ENCODE measurements at places on chromosomes 16 and 17.
A peak's percentile ranks its signal among the peaks of the same experiment; 100 is the strongest.

DNA sequence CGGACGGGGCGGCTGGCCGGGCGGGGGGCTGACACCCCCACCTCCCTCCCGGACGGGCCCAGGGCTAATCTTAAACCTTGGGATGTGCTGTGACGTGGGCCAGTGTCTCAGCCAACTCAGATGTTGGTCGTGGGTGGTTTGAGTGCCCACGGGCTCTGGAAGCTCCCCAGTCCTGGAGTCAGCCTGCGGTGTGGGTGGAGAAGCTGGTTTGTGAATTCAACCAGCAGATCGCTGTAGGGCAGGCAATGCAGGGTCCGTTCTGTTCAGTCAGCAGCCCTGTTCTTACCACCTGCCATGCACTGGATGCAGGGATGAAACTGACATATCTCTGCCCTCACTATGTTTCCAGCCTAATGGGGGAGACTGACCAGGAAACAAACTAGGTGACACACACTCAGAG lies 8.0 kb upstream of the ZNF500 start:
- no peaks in the 10 kb centered on the region for H3K4me1 ChIP-seq
- no peaks in the 10 kb centered on the region for H3K27me3 ChIP-seq
- no peak overlapping the region for H3K27ac ChIP-seq
- H3K4me3 ChIP-seq, result no peak overlapping the region
- no peaks in the 10 kb centered on the region for H3K36me3 ChIP-seq
- DNase-seq, result no peak

DNA sequence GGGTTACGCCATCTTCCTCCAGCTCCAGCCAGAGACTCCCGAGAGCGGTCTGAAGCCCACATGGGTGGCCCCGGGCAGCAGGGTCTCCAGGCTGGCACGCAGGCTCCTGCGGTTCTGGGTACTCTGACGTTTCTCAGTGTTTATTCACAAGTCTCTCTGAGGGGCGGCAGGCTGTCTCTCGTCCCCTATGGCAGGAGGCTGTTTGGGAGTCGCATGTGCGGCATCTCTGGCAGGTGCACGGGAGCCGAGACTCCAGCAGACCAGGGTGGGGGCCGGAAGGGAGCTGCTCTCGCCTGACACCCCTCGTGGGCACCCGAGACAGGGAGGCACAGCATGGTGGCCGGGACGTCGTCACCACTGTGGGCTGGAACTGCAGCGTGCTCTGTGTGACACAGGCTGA lies 48.1 kb downstream of the ZNF778 start:
- H3K27me3 ChIP-seq, result no peaks in the 10 kb centered on the region
- peaks cover 8% of the 10 kb centered on the region for H3K4me1 ChIP-seq
- no peak overlapping the region for H3K4me3 ChIP-seq
- DNase-seq, result no peak

DNA sequence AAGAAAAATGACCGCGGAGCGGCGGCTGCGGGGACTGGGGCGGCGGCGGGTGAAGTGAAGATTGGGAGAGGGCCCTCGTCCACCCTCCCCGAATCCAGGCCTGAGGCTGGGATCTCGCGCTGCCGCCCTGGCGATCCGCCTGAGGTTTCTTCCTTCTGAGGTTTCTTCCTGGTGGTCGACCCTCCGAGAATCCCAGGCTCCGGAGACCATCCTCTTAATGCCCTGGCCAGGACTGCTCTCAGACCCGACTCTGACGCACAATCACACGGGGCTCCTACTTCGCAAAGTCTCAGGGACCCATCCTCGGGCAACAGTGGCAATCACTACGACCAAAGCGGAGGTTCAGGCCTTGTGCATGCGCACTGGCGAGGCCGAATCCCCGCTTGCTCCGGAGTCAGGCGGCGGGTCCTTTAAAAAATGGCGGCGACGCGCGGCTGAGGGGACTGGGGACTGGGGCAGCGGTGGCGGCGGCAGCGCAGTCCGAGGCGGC lies 18.0 kb upstream of the KCNJ18 start:
- H3K4me1 ChIP-seq, result no peaks in the 10 kb centered on the region
- no peak overlapping the region for H3K27ac ChIP-seq
- no peak overlapping the region for H3K4me3 ChIP-seq
- no peaks in the 10 kb centered on the region for H3K27me3 ChIP-seq
- H3K36me3 ChIP-seq, result no peaks in the 10 kb centered on the region

DNA sequence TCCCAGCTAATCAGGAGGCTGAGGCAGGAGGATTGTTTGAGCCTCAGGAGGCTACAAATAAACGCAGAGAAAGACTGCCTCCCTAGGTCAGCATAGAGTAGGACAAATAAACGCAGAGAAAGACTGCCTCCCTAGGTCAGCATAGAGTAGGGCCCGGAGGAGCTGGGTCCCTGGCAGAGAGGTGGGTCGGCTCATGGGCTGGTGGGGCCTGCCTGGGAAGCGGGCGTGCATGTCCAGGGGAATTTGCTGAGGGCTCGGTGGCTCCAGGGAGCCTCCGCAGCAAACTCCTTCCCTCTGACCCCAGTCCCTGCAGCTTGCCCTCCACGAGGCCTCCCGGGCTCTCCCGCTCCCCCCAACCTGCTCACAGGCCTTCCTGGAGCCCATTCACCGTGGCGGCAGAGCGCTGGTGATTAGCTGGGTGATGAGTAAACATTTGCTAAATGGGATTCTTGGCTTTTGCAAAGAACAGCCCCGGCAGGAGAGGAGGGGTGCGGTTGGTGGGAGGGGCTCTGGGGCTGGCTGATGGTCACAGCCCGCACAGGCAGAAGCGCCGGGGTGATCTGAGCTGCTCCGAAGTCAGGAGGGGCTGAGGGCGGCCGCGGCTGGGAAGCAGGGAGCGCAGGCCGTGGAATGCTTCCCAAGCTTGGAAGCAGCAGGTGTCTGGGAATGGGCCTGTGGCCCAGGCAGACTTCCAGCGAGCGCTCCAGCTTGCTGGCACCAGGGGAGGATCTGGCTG lies 93.1 kb downstream of the RTN4RL1 start:
- no peaks in the 10 kb centered on the region for H3K27me3 ChIP-seq
- H3K36me3 ChIP-seq, result no peaks in the 10 kb centered on the region
- no peak overlapping the region for H3K27ac ChIP-seq
- no peaks in the 10 kb centered on the region for H3K4me1 ChIP-seq
- H3K4me3 ChIP-seq, result no peak overlapping the region

- H3K27ac ChIP-seq, result no peak overlapping the region
- no peak overlapping the region for H3K4me3 ChIP-seq
Measured at GRCh38 chr16:65117811-65118448, 3.9 kb downstream of the CDH11 start.

DNA sequence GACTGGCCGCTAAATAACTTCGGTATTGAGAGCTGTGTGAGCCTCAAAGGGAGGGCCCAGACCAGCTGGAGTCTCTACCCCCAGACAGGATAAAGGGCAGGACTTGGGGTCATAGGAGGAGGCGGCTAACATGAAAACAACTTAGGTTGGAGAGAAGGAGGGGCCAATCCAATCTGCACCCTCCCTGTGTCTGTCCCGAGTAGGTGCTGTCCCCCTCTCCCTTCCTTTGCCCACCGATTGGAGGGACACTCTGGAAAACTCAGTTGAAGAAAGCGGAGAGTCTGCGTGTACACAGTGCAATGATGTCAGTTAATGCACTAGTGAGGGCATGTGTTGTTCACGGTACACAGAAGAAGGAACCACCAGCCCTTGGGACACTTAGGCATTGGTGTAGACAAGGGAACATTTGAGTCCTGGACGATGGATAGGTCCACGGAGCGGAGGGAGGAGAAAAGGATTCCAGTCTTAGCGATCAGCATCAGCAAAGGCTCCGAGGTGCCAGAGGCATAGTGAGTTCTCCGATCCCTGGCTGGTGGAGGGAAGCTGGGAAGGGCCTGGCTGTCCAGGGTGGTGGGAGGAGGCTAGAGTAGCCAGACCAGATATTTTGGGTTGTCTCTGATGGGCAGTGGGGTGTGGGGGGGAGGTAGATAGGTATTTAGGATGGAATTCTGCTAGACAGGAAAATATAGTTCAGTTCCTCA lies 761 bp downstream of the NOL3 start:
- peak overlapping the region; percentile 23 for H3K27ac ChIP-seq
- peaks cover 30% of the 10 kb centered on the region for H3K4me1 ChIP-seq
- peaks cover 12% of the 10 kb centered on the region for H3K36me3 ChIP-seq
- H3K4me3 ChIP-seq, result peak overlapping the region; percentile 65
- DNase-seq, result no peak
- H3K27me3 ChIP-seq, result peaks cover 66% of the 10 kb centered on the region

GRCh38 chr16:19323596-19323995 lies 38.1 kb downstream of the CLEC19A start:
- no peak overlapping the region for H3K4me3 ChIP-seq
- peaks cover 2% of the 10 kb centered on the region for H3K27me3 ChIP-seq
- no peak for DNase-seq
- H3K27ac ChIP-seq, result no peak overlapping the region
- H3K4me1 ChIP-seq, result no peaks in the 10 kb centered on the region

- no peak overlapping the region for H3K4me3 ChIP-seq
- H3K27ac ChIP-seq, result no peak overlapping the region
- no peaks in the 10 kb centered on the region for H3K27me3 ChIP-seq
- peaks cover 30% of the 10 kb centered on the region for H3K36me3 ChIP-seq
- H3K4me1 ChIP-seq, result peaks cover 5% of the 10 kb centered on the region
Measured at GRCh38 chr16:89909777-89910716, 8.6 kb upstream of the MC1R start.

DNA sequence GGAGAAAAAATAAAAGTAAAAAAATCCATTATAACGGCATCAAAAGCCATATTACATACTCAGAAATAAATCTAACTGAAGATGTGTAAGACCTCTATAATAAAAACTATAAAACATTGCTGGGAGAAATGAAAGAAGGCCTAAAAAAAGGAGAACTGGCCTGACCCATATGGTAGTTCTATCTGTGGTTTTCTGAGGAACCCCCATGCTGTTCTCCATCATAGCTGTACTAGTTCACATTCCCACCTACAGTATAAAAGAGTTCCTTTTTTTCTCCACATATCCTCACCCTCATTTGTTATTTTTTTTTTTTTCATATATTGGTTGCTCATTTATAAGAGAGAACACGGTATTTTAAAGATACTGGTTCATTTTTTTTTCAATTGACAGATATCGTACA lies 191.8 kb downstream of the STX8 start:
- no peak overlapping the region for H3K4me3 ChIP-seq
- peaks cover 2% of the 10 kb centered on the region for H3K36me3 ChIP-seq
- H3K4me1 ChIP-seq, result no peaks in the 10 kb centered on the region
- no peak overlapping the region for H3K27ac ChIP-seq
- no peak for DNase-seq

DNA sequence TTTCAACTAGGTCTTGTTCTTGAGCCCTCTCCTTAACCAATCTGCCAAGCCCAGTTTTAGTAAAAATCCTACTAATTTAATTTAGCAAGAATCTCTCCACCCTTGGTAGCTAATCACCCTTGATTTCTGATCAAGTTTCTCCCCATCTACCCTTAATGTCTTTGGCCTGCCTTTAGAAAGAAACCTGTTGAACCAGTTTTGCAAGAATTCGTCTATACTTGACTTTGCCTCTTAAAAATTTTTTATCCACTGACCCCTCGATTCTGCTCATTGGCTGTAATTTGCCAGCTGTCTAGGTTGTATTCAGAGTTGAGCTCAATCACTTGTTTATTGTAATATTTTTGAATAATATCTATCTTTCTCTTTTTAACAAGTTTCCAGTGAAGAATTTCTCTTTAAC lies 1138.5 kb downstream of the CDH11 start:
- H3K4me1 ChIP-seq, result no peaks in the 10 kb centered on the region
- DNase-seq, result no peak
- H3K36me3 ChIP-seq, result no peaks in the 10 kb centered on the region
- no peak overlapping the region for H3K4me3 ChIP-seq
- H3K27ac ChIP-seq, result no peak overlapping the region

DNA sequence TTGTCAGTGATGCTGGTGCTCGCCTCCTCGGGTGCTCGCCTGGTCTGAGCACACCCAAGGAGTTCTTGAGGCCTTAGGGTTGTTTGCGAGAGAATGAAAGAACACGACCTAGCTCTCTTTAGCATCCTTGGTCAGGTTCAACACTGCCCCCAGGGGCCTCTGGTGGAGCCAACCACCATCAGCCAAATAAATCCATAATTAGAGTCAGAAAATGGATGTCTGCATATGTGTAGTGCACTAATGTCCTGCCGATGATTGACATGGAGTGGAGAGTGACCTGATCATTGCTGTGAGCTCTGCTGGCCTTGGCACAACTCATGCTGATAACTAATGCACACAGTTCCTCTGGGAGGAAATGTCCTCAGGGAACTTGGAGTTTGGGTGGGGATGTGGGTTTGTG lies 8.2 kb upstream of the STH start:
- no peaks in the 10 kb centered on the region for H3K36me3 ChIP-seq
- H3K27me3 ChIP-seq, result peaks cover 2% of the 10 kb centered on the region
- no peak for DNase-seq
- no peak overlapping the region for H3K4me3 ChIP-seq
- H3K27ac ChIP-seq, result no peak overlapping the region

- peaks cover 7% of the 10 kb centered on the region for H3K27me3 ChIP-seq
- no peak overlapping the region for H3K4me3 ChIP-seq
- no peaks in the 10 kb centered on the region for H3K4me1 ChIP-seq
- no peaks in the 10 kb centered on the region for H3K36me3 ChIP-seq
- no peak overlapping the region for H3K27ac ChIP-seq
Measured at GRCh38 chr16:5478036-5478435, 380.4 kb upstream of the EEF2KMT start.

- H3K4me1 ChIP-seq, result no peaks in the 10 kb centered on the region
- peaks cover 40% of the 10 kb centered on the region for H3K27me3 ChIP-seq
- H3K27ac ChIP-seq, result no peak overlapping the region
- H3K4me3 ChIP-seq, result no peak overlapping the region
Measured at GRCh38 chr17:81959362-81960129, 1.4 kb downstream of the NOTUM start.
